ENCODE measurements at places on chromosomes 13 and 19.

GRCh38 chr13:110005563-110005962 lies 219.2 kb upstream of the IRS2 start:
- no peak for DNase-seq

GRCh38 chr19:35369522-35369921 lies 1.3 kb upstream of the GPR42 start:
- DNase-seq: no peak

DNA sequence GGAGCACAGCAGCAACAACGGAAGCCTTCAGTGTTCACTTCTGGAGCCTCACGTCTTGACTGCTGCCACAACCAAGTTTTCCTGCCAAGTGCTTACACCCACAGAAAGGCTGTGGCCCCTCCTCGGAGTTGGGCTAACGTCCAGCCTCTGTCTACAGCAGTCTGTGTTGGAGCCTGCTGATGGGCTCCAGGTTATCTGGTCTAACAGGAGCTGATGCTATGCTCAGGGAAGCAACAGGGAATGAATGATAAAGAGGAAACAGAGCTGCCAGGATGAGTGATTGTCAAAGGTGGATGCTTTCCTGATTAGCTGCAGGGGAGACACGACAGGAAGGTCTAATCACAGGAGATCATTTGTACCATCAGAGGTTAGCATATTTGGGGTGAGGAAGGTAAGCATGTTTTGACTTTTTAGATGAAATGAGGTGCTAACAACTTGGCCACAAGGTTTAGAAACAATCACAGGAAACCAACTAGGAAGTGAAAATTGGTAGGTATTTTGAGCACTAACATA lies 53.8 kb upstream of the RCBTB2 start:
- no peak for DNase-seq

DNA sequence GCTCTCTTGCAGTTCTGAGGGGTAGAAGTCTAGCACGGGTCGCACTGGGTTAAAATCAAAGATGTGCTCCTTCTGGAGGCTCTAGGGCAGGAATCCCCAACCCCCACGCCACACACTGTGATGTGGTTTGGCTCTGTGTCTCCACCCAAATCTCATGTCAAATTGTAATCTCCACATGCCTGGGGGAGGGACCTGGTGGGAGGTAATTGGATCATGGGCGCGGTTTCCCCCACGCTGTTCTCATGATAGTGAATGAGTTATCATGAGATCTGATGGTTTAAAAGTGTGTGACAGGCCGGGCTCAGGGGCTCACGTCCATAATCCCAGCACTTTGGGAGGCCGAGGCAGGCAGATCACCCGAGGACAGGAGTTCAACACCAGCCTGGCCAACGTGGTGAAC lies 26.6 kb upstream of the CALM3 start:
- no peak for DNase-seq

GRCh38 chr13:95540888-95541287 lies 11.6 kb upstream of the CLDN10 start:
- DNase-seq: no peak

DNA sequence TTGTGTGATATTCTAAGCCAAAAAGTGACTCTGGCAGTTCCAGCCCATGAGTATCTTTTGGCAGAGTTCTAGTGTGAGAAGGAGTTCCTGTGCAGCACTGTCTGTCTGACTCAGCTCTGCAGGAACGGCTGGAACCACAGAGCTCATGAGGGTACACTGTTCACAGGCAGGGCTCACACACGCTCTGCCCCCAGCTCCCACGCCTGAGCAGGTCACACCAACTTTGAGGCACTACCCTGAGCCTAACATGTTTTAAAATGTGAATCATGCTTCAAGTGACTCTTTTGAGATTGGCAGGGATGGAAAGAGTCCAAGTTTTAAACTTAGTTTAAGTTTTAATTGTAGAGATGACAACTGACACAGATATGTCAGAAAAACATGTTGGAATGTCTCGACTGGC lies 1203.3 kb downstream of the UQCRFS1 start:
- no peak for DNase-seq

DNA sequence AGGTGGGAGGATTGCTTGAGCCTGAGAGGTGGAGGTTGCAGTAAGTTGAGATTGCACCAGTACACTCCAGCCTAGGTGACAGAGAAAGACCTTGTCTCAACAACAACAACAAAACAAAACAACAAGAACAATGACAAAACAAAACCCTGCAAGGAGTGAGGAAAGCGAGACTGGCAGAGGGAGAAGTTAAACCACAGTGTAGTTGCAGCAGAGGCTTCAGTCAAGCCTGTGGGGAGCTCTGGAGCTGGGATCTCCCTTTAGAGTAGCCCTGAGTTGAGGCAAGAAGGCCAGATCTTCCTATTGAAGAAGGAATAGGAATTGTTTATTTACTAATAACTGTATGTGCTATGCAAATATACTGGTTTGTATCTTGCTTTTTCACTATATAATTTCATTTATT lies 25.3 kb upstream of the RNASEH2B start:
- DNase-seq: no peak

DNA sequence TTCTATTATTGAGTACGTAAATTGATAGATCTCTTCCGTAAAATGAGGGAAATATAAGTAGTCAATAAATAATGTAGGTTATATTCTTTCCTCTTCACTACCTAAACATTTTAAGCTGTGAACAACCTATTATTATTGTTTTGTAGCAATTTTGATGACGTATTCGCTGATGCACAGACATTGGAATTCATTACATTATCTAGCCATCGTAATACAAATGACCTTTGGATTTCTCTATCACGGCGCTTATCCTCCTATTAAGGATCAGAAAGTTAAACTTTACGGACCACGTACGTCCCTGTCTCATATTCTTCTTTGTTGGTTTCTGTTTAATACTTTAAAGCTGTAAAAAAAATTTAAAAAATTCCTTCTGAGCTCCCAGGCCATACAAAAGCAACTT lies 264.9 kb downstream of the ITGBL1 start:
- no peak for DNase-seq

- peak; percentile 82 for DNase-seq
Observed at GRCh38 chr13:31982540-31982939, 49.0 kb upstream of the FRY start.

- peak; percentile 76 for DNase-seq
Observed at GRCh38 chr19:45467456-45468158, at the start of gene FOSB. Gene FOSB, plus strand, starts transcription at chr19:45467996. Its CDS starts 591 bp downstream, at chr19:45468587.

DNA sequence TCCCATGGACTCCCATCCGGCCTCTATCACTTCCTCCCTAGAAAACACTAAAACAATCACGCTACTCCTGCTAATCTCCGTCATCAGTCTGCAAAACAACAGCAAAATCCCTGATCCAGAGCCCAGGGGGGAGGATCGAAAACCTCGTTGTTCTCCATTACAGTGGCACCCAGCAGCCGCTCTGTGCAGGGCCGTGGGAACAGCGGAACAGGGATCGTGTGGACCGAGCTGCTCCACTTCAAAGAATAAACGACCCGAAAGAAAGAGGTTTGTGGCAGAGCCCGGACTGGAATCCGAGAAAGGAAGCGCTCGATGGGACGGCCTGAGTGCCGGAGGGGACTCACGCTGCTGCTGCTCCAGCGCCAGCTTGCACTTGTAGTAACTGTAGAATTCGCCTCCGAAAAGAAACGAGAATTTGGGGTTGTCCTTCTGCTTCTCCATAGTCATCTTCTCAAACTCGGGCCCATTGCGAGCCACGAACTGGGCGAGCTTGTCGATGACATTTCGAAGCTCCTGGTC lies 652 bp downstream of the CHERP start:
- DNase-seq: no peak

- DNase-seq: peak; percentile 24
Observed at GRCh38 chr19:31220540-31220939, 128.7 kb downstream of the TSHZ3 start.

DNA sequence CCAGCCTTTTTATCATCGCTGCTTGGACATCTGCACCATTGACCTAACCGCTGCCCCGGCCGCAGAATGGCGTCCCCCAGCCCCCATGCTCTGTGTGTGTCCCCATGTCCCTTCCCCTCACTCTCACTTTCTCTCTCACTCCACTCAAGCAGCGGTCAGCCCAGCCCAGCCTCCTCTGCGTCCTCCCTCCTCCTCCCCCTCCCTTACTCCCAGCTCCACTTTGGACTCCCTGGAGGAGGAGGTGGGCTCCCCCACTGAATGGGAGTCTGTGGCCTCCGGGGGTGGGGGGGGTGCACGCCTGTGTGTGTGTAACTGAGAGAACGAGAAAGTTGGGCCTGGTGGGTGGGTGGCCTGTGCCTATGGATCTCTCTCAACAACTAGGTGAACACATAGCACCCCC lies 2.2 kb downstream of the MAP2K7 start:
- no peak for DNase-seq

- no peak for DNase-seq
Observed at GRCh38 chr19:30119180-30119908, 177.3 kb downstream of the URI1 start.

GRCh38 chr13:23436680-23437079 lies 3.2 kb upstream of the SACS start:
- no peak for DNase-seq

DNA sequence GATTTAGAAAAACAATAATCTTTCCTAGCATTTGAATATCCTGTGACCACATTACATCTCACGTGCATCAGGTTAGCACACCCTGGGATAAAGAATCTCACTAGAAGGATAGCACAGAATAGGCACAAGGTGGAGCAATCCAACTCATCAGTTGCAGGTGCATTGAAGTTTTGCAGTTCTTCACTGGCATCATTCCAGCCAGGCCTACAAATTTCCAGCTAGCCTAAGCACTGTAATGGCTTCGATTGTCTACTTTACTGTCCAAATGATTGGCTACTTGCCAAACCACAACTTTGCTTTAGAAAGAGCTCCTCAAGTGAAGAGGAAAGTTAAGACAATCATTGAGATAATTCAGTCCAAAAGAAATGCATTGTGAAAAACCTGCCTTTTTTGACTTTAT lies 89.5 kb downstream of the SPRY2 start:
- peak; percentile 17 for DNase-seq

DNA sequence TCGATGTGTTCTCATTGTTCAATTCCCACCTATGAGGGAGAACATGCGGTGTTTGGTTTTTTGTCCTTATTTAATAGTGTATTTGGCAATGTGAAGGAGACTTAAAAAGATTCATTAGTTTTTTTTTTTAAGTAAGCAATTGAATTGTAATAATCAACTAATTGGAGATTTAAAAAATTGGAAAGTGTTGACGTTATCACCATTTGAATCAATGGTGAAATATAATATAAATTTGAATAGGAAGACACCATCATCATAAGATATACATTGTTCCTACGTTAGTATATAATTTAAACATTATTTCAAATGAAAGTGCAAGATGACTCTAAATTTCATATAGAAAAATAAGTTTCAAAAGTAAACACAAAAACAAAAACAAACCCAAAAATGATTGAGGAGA lies 2858.1 kb upstream of the PCDH20 start:
- no peak for DNase-seq

GRCh38 chr19:35740423-35741202 lies 1.6 kb downstream of the IGFLR1 start:
- DNase-seq: peak; percentile 87

- peak; percentile 39 for DNase-seq
Observed at GRCh38 chr13:27797228-27797624, 4.9 kb downstream of the GSX1 start.

GRCh38 chr19:29376855-29377354 lies 148.9 kb upstream of the VSTM2B start:
- no peak for DNase-seq

- DNase-seq: no peak
Observed at GRCh38 chr13:25280396-25280795, 6.9 kb downstream of the MTMR6 start.

DNA sequence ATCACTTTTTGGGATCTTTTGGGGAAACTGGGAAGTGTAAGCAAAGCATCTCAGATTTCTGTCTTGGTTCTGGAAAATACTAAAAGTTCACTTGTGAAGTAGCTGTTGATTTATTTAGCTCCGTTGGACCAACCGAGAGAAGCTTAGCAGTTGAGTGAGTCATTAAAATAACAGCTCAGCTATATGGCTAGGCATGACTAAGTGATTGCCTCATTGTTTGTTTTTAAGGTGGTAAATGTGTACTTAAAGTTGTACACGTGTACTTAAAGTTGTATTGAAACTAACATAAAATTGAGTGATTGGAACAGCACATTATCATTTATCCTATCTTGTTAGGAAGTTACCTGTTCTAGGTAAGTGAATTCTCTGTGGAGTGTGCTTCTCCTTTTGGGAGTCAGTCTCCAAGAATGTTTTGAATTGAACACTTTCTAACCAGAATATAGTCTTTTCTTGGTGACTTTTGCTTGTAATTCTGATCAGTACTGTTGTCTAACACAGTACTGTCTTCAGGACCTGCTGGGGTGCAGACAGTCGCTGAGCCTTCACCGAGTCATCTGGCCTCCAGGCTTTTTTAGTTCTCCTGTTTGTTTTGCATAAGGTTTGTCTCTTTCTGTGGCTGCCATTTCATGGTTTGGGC lies 2.9 kb upstream of the DCUN1D2 start:
- DNase-seq: peak; percentile 78

DNA sequence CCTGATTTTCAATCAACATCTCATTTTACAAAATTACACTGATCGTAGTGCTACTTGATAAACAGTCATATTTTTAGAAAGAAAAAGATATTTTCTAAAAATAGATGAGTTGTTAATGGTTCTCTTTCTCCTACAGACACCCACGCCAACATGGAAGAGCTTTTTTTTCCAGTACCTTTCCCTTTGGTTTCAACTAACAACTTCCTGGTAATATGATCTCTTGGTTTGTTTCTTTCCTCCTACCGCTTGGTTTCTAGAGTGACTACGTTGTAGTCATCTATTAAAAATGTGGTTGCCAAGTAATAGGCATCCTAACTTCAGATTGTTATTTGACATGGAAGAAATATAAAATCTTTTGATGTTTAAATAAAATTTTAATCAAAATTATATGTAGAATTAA lies 189.0 kb downstream of the LACC1 start:
- peak; percentile 67 for DNase-seq

GRCh38 chr19:20662421-20663105 lies 1.2 kb upstream of the ZNF626 start:
- DNase-seq: no peak

DNA sequence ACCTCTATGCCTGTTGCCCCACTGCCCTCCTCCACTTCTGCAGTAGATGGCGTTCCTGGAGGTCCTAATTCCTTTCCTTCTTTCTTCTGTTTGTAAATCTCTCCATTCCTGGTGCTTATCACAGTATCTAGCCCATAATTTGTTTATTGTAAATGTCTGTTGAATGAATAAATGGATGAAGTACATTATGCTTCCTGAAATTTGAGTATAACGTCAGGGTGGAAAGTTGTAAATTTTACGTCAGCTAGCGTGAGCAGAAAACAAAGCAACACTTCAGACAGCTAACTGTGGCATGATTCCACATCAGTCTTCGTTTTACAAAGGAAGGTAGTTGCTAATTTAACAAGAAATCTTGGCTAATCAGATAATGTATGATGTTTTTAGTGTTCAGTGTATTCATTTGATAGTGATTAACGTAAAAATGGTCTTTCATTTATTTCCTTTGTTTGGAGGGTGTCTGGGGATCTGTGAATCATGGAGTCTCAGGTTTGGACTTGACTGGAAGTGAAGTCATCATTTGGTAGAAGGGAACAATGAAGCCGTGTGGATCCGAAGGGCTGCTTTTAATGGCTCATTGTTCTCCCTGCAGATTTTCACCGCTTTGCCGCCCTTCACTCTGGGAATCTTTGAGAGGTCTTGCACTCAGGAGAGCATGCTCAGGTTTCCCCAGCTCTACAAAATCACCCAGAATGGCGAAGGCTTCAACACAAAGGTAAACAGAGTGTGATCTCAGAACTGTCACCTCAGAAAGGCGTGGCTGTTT lies 215.1 kb downstream of the SHISA2 start:
- DNase-seq: peak; percentile 86

Measured in foreskin keratinocyte (primary cell).